NCI-H187 treated with DMSO at 0.1 percent for 48 hours (cell line): ENCODE measurements at places on chromosomes 1 and 21.

GRCh38 chr1:55506740-55507577 lies 291.8 kb upstream of the USP24 start:
- DNase-seq = no peak

- no peak for DNase-seq
These were observed 242.5 kb upstream of the SGIP1 start for GRCh38 chr1:66291531-66291864.

DNA sequence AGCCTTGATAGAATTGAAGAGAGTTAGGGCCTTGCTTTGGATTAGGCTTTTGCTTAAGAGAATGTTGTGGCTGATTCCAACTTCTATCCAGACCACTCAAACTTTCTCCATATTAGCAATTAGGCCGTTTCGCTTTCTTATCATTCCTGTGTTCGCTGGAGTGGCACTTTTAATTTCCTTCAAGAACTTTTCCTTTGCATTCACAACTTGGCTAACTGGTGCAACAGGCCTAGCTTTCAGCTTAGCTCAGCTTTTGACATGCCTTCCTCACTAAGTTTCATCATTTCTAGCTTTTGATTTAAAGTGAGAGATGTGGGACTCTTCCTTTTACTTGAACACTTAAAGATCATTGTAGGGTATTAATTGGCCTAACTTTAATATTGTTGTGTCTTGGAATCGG lies 183.6 kb upstream of the L1TD1 start:
- DNase-seq = no peak

DNA sequence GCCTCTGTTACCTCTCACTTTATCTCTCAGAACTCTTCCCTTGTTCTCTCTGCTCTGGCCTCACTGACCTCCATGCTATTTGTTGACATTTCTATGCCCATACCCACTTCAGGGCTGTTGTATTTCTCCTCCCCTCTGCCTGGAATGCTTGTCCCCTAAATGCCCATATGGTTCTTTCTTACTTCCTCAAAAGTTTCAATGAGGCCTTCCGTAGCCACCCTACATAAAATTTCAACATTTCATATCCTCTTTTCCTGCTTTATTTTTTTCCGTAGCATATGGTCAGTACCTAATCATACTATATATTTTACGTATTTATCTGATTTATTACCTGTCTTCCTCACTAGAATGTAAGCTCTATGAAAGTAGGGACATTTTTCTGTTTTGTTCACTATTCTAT lies 47.1 kb upstream of the ZYG11A start:
- no peak for DNase-seq

- DNase-seq = no peak
These were observed 569 bp downstream of the KHDC4 start for GRCh38 chr1:155933591-155934096.

GRCh38 chr1:116359060-116359830 lies 13.8 kb upstream of the ATP1A1 start:
- no peak for DNase-seq

GRCh38 chr1:175000697-175001187 lies 995 bp downstream of the CACYBP start:
- DNase-seq = no peak

- no peak for DNase-seq
These were observed 26.3 kb upstream of the TINAGL1 start for GRCh38 chr1:31549809-31550620.

- no peak for DNase-seq
These were observed 55.9 kb downstream of the CLIC4 start for GRCh38 chr1:24801176-24801575.

- DNase-seq = no peak
These were observed 36.1 kb upstream of the PADI2 start for GRCh38 chr1:17155257-17155920.

DNA sequence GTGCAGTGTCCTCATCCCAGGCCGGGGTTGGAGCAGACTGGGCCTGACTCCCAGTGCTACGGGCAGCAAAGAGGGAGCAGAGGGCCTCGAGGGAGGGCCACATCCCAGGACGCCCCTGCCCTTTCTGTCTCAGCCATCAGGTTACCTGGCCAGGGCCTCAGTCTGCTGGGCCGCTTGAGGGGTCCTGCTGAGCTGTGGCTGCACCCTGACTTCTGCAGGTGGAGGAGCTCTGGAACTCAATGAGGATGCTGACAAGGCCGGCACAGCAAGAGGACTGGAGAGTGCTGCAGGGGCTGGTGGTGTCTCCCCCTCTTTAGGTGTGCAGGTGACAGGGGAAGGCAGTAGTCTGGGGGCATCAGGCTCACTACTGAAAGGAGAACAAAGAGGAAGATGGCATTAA lies 3.3 kb downstream of the ZNF692 start:
- no peak for DNase-seq

GRCh38 chr1:20440785-20441200 lies 45.2 kb downstream of the CAMK2N1 start:
- no peak for DNase-seq

- DNase-seq = no peak
These were observed 575 bp downstream of the TRIM67 start for GRCh38 chr1:231162297-231162969.
